ENCODE measurements at places on chromosomes 1 and 21.
A peak's percentile ranks its signal among the peaks of the same experiment; 100 is the strongest.

- no peak for DNase-seq
Measured at GRCh38 chr1:231045286-231045685, 5.2 kb upstream of the FAM89A start.

- DNase-seq = no peak
Measured at GRCh38 chr1:15937706-15938168, 38.2 kb downstream of the ZBTB17 start.

GRCh38 chr1:224700918-224701531 lies 84.9 kb downstream of the CNIH3 start:
- peak; percentile 11 for DNase-seq

DNA sequence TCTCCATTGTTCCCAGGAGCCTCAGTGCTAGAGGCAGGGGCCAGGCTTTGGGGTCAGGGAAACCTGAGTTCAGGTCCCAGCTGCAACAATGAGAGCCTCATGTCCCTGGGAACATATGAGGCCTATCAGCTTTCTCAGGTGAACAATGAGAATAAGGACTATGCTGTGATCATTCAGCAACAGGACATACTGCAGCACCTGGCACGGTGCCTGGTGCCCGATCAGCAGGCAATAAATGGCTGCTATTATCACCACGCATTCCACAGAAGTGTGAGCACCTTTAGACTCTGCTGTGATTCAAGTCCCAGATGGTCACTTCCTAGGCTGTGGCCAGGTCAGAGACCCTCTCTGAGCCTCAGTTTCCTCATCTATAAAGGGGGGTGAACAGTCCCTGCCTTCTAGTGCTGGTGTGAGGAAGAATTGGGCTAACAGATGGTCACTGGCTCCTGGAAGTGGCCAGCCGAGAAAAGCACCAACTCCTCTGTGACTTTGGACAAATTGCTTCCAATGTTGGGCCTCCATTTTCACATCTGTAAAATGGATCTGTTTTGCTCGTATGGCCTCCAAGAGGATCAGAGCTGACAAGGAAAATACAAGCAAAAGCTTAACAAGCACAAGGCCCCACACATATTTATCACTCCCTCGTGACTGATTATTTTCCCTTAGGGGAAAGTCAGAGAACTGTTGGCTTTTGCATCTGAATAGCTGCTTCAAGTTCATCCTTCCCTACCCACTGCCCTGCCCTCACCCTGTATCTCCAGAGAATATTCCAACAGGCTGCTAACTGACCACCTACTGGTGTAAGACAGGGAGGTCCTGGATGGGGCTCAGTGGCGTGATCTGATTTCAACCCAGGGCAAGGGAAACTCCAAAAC lies 1.1 kb downstream of the SLC5A9 start:
- no peak for DNase-seq

GRCh38 chr1:35047188-35047858 lies 15.6 kb upstream of the ZMYM6 start:
- no peak for DNase-seq

DNA sequence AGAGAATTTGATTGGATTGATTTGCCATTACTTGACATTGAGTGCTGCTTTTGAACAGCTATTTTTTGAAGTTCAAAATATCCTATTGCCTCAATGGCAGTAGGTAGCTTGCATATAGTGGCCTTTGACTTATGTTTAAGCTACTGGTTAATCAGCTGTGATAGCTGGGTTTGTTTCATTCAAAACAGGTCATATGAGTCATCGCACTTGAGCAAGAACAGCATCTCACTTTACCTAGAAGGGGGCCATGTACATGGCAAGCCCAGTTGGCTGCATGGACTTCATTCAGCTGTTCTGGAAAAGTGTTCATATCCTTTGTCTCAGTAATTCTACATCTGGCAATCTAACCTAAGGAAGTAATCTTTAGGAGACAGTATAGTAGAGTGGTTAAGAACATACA lies 29.0 kb upstream of the ARID1A start:
- DNase-seq = no peak

- DNase-seq = no peak
Measured at GRCh38 chr1:164560121-164560541, 1.1 kb downstream of the PBX1 start.

GRCh38 chr1:230057681-230058565 lies 9.1 kb upstream of the GALNT2 start:
- no peak for DNase-seq

DNA sequence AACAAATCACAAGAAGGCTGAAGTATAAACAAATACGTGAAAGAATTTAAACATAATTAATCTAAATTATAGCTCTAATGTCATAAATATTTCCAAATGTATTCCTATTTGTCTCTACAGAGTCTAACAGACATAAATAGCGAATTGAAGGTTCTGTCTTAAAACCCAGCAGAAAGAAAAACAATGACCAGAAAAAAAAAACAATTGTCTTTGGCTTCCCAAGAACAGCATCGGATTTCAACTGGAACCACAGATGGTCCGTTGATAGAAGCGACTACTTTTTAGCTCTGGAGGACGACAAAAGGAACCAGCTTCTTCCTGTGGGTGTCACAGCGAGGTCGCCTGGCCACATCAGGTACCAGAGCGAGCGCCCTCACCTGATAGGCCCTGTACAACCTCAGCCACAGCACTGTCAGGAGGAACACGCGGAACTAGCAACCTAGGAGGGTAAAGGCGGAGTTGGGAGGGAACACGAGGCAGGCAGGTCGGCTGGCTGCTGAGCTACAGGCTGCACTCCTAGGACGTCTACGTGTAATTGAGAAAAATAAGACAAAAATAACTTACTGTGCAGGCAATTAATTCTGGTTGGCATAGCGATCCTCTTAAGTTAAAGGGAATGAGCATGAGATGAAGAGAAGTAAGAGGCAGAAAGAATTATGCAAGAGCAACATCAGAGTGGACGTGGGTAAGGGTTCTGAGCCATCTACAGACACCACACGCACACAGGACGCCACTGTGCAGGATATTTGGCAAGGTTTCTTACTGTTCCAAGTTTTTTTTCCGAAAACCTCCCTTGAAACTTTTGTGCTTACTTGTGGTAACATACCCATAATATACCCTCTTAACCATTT lies 16.7 kb upstream of the PRDM15 start:
- no peak for DNase-seq
